ENCODE measurements at places on chromosomes 6 and 20.

DNA sequence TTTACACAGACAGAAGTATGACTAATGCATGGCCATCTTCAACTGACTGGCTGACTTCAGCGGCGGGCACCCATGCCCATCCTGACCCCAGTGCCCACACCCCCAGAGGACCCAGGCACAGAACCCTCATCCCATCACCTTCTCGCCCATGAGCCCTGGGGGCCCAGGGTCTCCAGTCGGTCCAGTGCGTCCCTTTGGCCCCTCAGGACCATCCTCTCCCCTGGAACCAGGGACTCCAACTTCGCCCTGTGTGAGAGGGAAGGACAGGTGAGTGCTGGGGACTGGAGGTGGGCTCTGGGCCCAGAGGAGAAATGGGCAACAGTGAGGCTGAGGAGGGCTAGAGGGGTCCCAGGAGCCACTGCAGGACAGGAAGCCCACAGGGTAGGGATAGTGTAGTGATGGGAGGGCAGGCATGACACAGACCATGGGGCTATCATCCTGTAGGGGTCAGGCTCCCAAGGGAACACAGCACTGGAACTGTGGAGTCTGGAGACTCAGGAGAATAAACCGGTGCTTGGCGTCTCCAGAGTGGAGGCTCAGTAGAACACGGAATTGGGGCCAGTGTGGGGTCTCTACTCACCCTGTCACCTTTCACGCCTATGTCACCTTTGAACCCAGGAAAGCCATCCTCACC is 16.7 kb downstream of the COL11A2 start:
- no peak for DNase-seq

- no peak for DNase-seq
These were observed 51.1 kb downstream of the KCTD20 start for GRCh38 chr6:36493859-36494258.

GRCh38 chr6:33784787-33785186 is 4.1 kb downstream of the LEMD2 start:
- DNase-seq: no peak

GRCh38 chr20:7010527-7010926 is 243.0 kb downstream of the BMP2 start:
- no peak for DNase-seq

GRCh38 chr6:35737413-35738211 is 780 bp downstream of the ARMC12 start:
- peak; percentile 82 for DNase-seq

DNA sequence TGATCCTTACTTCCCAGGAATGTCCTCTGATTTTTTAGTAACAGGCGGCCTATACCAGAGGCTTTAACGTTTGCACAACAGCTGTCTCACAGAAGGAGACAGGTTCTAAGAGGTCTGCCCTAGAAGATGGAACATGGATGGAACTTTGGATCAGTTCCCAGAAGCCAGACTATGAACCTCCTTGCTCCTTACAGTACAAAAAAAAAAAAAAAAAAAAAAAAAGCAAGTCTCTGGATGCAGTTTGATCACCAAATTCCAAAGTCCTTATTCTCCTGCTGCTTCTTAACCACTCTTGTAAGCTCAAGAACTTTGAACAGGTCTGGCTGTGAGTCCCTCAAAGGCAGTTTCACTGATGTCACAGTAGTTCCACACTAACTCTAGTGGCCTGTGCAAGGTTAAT is 2.0 kb upstream of the TRMT11 start:
- DNase-seq: no peak

- no peak for DNase-seq
These were observed 565.7 kb upstream of the BTBD3 start for GRCh38 chr20:11352041-11352440.

- no peak for DNase-seq
These were observed 2.1 kb downstream of the FKBP1C start for GRCh38 chr6:63213325-63213724.

DNA sequence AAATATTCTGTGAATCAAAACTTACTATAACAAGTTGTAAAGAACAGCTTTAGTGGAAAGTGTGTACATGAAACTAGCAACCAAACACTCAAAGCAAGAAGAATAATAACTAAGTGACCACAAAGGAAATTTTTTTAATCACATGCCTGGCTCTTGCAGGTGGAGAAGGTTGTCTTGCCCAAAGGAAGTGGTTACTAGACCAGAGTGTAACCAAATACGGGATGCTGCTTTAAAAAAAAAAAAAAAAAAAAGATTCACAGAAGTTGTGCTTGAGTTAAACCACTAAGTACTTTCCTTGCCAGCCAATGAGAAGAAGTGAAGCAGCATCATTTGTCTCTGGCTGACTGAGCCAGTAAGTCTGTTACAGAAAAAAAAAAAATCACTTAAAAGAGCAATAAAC is 19.1 kb upstream of the HLA-DQB1 start:
- DNase-seq: peak; percentile 91

DNA sequence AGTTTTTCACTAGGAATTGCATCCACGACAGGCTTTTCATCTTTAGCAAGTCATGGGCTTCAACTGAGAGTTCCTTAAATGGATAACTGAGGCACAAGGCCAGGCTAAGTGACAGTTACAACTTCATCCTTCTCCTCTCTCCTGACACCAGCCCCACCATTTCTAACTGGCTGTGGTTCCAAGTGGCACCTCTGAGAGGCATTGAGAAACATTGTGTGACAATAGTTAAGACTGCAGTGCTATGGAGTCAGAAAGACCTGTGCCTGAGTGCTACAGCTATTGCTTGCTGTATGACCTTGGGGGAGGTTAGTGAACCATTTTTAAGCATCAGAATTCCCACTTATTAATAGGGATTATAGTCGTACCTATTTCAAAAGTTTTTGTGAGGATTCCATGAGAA is 26.2 kb upstream of the MLIP start:
- DNase-seq: no peak

- no peak for DNase-seq
These were observed 83.8 kb upstream of the ELOVL5 start for GRCh38 chr6:53432318-53433161.
